ENCODE measurements at places on chromosomes 1 and 21.

- DNase-seq = no peak
Observed at GRCh38 chr21:45876381-45877170, 105.0 kb upstream of the COL6A1 start.

- DNase-seq = no peak
Observed at GRCh38 chr1:84855168-84855567, 37.8 kb downstream of the LPAR3 start.

DNA sequence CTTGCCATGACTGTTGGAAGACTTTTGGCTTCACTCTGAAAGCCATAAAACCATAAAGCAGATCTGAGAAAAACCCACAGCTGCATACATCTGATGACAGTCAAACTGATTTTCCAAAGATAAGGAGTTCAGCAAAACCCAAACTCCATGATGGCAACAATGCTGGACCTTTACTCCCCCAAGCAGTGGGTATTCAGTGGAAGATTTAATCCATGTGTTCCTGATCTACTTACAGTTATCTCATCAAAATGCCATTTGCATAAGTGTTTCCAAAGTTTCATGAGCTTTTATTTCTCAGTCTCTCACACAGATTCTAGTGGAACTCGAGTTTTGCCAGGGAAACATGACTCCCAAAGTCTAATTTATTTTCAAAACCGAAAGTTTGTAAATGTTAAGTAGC is 184.9 kb downstream of the ZC3H11B start:
- no peak for DNase-seq

GRCh38 chr1:18062185-18062584 is 45.4 kb upstream of the IGSF21 start:
- no peak for DNase-seq

DNA sequence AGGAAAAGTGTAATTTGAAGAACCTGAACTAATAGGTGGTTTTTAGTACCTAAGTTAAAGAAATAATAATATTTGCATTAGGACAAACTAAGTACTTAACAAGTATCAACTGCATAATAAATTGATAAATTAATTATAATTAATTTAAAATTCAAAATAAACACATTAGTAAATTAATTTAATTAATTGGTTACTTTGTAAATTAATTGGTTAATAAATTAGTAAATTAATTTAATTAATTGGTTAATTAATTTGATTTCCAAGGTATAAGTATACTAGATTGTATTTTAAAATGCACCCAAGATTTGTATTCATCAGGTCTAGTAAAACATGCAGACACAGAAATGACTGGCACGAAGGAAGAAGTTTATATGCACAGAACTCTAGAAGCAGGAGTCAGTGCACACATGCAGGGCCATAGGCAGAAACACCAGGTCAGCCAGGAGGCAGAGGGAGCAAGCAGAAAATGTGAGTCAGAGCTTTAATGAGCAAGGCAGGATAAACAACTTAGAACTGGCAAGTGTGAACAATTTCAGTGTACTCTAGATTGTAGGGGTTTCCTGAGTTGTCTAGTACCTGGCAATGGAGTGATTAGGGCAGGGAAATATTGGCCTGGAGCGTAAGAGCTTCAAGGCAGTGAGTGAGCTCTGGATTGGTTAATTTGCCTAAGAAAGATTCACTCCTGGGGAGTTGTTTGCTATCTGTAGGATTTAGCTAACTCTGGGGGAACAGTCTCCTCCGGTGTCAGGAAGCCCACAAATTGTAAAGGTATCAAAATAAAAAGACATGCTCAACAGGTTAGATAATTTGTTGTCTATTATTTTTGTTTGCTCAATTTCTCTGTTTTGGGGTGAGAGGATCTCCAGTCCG is 665.7 kb downstream of the MRPL39 start:
- DNase-seq = no peak

- no peak for DNase-seq
Observed at GRCh38 chr21:15539376-15539775, 190.4 kb upstream of the USP25 start.

DNA sequence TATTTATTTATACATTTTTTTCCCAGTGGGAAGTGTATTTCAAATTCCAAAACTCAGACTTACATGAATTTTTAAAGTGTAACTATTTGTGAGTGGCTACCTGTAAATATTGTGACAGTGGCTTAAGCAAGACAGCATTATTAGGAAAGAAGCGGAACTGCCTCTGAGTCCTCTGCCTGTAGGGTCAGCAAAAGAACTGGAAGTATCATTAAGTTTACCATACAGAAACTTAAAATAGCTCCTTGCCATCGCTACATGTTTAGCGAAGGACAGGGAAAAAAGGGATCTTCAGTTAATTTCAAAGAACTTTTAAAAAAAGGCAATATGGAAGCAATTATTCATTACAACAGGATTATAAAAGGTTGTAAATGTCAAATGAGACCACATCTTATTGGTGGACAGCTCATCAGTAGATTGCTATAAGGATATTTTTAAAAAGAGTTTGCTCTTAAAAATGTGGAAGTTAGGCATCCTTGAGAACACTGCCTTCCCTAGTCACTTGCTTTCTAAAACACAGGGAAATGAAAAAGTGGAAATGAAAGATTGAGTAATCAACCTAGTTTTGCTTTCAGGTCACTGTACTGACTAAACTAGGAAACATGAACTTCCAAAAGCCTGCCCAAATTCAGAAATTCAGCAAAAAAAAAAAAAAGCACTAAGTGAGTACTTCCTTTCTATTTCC is 39.2 kb downstream of the NSL1 start:
- no peak for DNase-seq

DNA sequence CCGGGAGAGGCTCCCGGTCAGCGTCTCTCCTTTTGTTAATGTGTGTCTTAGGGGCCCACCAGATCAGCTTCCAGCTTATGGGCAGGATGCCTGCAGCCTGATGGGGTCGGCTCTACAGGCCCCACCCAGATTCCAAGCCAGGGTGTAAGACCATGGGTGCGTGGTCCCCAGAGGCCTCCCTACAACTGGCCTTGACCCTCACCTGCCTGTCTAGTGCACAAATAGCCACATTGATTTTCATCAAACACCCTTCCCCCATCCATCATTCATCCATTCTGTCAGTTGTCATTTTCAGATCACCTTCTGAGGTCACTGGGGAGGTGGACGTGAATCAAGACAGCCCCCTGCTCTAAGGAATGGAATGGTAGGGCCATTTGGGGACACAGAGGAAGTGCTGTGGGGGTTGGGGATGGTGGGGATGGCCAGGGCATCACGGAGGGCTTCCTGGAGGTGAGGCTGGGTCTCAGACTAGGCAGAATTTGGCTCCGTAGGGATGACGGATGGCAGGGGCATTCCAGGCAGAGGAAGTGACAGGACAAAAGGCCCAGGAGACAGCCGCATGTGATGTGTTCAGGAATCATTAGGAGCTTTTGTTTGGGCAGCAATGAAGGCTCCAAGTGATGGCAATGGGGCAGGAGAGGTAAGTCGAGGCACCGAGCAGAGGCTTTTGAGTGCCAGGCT is 118.8 kb downstream of the EPHB2 start:
- DNase-seq = no peak
